ENCODE measurements at places on chromosomes 16 and 17.

- no peak for DNase-seq
Observed at GRCh38 chr17:41054025-41054424, 1.0 kb downstream of the KRTAP2-2 start.

DNA sequence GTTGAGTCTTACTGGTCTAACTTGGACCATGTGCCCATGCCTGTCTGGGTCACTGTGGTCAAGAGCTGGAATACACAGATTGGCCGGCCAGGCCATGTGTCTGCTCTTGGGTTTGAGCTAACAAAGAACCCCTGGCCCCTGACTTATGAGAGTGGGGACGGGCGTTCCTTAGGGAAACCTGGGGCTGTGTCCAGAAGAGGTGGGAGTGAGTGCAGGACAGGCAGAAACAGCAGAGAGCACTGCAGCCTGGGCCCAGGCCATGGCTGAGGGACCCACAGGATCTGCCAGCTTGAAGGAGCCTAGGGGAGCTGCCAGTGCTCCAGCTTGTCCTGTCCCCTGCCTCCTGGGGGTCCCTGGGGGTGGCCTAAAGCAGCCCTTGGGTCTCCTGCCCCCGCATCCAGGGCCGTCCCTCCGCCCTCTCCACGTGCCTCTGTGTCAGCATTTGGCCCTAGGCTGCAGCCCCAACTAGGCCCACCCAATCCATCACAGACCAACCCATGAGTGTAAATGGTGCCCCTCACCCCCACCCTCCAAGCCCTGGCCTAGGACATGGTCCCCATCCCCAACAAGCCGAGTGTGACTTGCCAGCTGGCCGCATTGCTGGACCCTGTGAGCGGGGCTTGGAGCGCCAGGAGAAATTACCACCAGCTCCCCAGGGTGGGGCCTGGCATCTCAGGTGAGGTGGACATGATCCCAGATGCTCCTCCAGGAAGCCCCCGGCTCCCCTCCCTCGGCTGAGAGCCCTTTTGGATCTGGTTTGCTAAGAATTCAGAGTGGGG lies 12.5 kb upstream of the DRC7 start:
- DNase-seq = no peak

GRCh38 chr16:54657058-54657708 lies 273.5 kb upstream of the IRX5 start:
- no peak for DNase-seq

DNA sequence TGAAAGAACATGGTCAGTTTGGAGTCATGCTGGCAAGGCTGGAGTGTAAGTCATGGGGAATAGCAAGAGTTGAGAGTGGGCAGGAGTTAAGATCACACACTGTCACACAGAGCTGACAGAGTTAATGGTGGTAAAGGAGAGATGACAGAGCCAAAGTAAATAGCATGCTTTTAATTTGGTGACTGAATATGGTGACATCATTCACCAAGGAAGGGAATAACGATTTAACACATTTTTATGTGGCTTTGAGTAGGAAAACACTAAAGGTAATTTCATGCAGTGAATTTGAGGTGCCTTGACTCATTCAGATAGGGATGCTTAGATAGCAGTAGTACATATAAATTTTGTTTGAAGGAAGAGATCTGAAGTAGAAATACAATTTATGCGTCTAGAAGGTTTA lies 42.1 kb downstream of the SYNRG start:
- no peak for DNase-seq

- DNase-seq = no peak
Observed at GRCh38 chr16:22315979-22316378, 18.8 kb downstream of the POLR3E start.

DNA sequence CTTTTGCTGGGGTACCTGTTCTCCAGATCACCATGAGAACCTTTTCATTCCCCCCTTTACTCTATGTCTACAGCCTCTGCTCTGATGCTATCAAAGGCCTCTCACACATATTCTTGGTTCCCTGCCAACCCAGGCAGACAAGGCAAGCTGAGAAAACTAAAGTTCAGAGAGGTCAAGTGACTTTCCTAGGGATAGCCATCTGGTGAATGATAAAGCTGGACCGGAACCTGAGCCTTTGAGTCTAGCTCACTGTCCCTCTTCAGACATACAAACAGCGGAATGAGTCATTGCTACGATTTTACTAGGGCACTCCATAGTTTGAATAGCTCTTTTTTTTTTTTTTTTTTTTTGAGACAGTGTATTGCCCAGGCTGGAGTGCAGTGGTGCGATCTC lies 73.3 kb downstream of the XYLT1 start:
- no peak for DNase-seq

DNA sequence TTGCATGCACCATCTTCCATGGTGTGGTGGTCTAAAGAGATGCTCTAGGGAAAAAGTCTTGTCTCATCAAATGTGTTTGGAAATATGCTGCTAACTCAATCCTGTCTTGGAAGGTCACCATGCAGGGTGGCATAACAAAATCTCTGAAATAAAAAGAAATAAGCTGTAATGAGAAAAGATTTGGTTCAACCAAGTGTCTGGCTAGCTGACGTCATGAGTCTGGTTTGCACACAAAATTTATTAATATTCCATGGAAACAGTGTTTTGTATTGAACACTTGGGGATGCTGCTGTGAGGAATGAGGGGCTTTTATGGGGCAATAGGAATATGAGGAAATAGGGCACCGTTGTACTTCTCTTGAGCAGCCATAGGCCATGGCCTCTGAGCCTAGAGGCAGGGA lies 575.7 kb upstream of the CDH5 start:
- DNase-seq = no peak

GRCh38 chr17:39854909-39855308 lies 9.2 kb downstream of the IKZF3 start:
- DNase-seq = no peak

GRCh38 chr17:50624321-50624934 lies 10.3 kb upstream of the ABCC3 start:
- DNase-seq = no peak

- no peak for DNase-seq
Observed at GRCh38 chr17:27808628-27809027, 8.3 kb upstream of the NOS2 start.

GRCh38 chr16:77062878-77063675 lies 127.9 kb upstream of the MON1B start:
- no peak for DNase-seq

DNA sequence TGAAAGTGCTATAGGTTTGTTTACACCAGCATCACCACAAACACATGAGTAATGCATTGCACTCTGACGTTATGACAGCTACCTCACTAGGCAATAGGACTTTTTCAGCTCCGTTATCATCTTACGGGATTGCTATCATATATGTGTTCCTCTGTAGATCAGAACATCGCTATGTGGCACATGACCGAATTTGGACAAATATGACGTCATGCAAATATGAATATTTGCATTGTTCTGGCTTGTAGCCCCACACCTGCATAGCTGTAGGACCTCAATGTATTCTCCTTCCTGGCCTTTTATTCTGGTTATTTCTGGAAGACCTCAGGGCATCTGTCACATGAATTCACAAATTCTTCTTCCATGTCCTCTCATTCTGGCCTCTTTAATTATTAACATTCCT lies 393.2 kb downstream of the CDH13 start:
- DNase-seq = no peak

DNA sequence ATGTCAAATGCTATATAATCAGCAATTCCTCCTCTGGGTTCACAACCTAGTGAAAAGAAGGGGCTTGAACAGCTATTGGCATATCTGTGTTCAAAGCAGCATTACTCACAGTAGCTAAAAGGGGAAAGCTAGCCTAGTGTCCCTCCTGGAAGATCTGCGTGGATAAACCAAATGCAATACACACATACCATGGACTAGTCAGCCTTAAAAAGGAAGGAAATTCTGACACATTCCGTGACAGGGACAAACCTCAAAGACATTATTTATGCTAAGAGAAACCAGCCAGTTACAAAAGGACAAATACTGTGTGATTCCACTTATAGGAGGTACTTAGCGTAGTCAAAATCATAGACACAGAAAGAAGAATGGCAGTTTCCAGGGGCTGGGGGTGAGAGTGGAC lies 90.1 kb downstream of the XYLT1 start:
- DNase-seq = no peak
